ENCODE measurements at places on chromosomes 3 and 15.

GRCh38 chr3:122797291-122797690, 2.4 kb downstream of the SLC49A4 start:
- DNase-seq: no peak

DNA sequence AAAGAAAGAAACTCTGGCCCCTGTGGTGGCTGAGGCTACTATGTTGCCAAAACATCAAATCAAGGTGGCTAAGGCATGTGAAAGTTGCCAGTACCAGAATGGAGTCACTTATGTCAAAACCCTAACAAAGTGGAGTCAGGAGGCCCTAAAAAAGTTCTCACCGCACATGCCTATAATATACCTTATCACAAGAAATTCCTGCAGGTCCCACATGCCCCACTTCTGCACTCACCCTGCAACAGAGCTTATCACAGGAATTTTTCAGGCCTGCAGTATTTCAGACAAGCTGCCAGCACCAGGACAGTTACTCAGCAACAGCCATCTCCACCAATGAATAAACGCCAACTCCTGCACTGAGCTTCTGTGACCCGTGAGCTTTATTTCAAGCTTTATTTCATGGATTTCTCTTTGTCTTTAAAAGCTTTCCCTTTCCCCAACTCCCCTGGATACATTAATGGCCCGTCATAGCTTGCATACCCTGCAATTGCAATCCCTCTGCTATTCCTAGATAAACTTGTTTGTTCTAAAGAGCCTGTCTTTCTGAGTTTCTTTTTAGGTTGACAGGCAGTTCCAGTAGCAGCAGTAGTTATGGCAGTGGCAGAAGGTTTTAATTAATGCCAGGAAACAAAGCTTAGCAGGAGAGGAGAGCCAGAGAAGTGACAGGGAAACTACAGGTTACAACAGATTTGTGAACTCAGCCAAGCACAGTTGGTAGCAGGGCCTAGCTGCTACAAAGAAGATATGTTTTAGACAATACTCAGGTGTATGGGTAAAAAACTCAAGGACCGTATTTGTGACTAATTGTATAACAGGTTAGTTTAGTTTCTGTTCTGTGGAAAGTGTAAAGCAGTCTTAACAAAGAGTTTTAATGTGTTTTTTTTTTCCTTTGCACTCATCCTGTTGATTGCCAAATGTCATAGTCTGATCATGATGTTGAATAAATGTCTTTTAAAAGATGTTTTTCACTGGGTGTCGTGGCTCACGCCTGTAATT, 15.9 kb upstream of the TMEM42 start:
- DNase-seq: no peak

DNA sequence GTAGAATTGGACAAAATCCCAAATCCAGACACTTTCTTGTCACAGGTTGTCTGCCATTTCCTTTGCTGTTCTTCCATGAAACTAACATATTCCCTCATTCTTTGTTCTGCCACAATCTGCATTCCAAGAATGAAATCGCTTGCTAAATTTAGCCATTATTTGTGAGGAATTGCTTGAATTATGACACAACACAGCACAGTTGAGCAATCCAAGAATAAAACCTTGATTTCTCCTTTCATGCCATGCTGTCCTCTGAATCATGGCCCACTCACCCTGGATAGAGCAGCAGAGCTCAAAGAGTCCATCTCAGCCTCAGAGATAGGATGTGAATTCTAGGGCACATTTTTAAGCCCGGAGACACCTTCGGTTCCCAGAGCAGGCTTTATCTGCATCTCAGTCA, 35.2 kb upstream of the GREM1 start:
- DNase-seq: no peak

- DNase-seq: no peak
Observed at GRCh38 chr3:112855883-112856282, 9.2 kb upstream of the CD200R1L start.

DNA sequence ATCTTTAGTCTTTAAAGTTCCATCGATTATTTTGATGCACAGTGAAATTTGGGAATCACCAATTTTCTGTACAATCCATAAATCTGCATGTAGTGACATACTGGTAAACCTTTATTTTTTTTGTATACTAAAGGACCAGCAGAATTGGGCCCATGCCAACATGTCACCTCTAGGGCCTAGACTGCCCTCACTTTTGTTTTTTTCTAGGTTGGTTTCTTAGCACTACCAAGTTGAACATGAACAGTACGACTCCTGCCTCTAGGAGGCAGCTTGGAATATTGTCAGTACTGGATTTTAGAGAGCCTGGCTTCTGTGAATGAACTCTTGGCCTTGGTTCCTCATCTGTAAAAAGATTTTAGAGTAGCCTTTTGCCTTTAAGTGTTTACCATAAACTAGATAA, 32.3 kb downstream of the NKIRAS1 start:
- DNase-seq: no peak

- no peak for DNase-seq
Observed at GRCh38 chr3:9876991-9877390, 3.1 kb downstream of the CIDEC start.

DNA sequence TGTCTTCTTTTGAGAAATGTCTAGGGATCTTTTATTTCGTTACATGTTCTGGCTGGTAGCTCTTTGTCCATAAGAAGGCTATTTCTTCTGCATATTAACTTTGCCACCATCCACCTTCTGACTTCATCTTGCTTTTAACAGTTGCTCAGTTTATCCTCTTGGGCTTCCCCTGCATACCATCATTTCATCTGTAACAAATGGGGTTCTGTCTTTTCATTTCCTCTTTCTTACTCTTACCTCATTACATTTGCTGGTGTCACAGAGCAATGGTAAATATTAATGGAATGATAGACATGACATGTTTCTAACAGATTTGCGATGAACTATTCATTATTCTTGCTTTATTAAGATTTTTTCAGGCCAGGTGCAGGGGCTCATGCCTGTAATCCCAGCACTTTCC, 62.4 kb downstream of the GASK1A start:
- DNase-seq: no peak

GRCh38 chr3:59235634-59236012, 185.8 kb upstream of the CFAP20DC start:
- no peak for DNase-seq

- DNase-seq: no peak
Observed at GRCh38 chr15:60839510-60840211, 360.7 kb upstream of the ICE2 start.

DNA sequence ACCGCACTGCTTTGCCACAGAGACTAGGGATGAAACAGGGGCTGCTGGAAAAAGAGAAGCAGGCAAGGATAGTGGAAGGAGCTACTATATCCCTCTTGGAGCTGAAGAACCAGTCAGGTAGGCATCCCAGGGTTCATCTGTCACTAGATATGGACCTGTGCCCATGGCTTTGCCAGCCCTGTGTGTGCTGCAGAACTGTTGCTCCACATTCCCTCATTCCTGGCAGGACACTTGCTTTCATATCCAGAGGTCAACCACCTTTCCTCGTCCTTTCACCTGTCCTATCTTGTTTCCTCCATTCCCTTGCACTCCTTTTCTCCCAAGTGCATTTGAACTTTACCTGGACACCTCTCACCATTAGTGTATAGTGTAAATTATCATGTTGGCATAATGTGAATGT, 12.0 kb downstream of the SNRK start:
- DNase-seq: no peak

GRCh38 chr3:178568155-178568731, 32.0 kb downstream of the KCNMB2 start:
- DNase-seq: no peak

- DNase-seq: no peak
Observed at GRCh38 chr15:56469483-56469882, 4.5 kb upstream of the MNS1 start.

- no peak for DNase-seq
Observed at GRCh38 chr3:14543446-14543845, 3.3 kb upstream of the GRIP2 start.

GRCh38 chr3:128201158-128201755, 48.0 kb downstream of the EEFSEC start:
- no peak for DNase-seq

- no peak for DNase-seq
Observed at GRCh38 chr15:88736204-88736603, 67.0 kb upstream of the ACAN start.

All from stimulated activated CD8-positive, alpha-beta memory T cell treated with anti-CD3 and anti-CD28 coated beads, Interleukin-15, amount 100 ng/mL, for 24 hours (primary cell).